ENCODE measurements at places on chromosomes 7 and 10.

- DNase-seq = no peak
Observed at GRCh38 chr10:121556918-121557573, 41.2 kb downstream of the FGFR2 start.

GRCh38 chr10:102970562-102971340, 52.7 kb downstream of the CNNM2 start:
- DNase-seq = no peak

GRCh38 chr7:140446467-140446866, 32.8 kb downstream of the MKRN1 start:
- DNase-seq = no peak

DNA sequence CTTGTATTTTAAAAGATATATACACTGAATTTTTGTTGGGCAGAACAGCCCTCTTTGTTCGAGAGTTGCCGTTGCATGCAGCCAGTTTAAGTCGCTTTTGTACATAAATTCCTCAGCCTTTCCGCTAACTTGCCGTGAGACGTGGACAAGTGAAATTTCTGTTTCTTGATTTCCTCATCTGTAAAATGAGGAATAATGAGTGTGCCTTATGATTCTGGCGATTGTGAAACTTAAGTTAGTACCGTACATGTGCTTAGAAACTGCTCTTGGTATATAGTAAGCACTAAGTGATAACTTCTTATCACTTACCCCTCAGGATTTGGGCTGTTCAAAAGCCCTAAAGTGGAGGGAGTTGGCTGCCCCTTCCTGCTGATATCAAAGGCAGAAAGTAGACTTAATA, 1.4 kb downstream of the CCNJ start:
- DNase-seq = no peak

GRCh38 chr10:73229567-73229966, 17.5 kb downstream of the DNAJC9 start:
- DNase-seq = no peak

- DNase-seq = no peak
Observed at GRCh38 chr10:76973091-76974016, 664.3 kb downstream of the KCNMA1 start.

DNA sequence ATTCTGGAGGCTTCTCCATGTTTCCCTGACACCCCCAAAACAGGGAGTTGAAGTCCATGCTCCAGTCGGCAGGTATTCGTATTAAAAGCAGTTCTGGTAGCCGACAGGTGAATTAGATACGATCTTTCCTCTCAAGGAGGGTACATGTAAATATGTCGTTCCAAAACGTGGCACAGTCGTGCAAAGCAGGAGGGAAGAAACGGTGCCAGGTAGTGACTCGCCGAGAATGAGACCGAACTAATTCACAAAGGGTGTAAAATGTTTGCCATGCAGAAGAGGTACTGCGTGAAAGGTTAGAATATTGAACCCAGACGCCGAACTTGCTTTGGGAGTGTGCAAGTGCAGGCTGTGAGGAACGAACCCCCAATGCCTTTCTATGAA, 483 bp downstream of the EDRF1 start:
- no peak for DNase-seq

GRCh38 chr7:155356323-155357105, 58.8 kb downstream of the INSIG1 start:
- no peak for DNase-seq

- DNase-seq = no peak
Observed at GRCh38 chr10:61021926-61022325, 77.9 kb upstream of the RHOBTB1 start.

DNA sequence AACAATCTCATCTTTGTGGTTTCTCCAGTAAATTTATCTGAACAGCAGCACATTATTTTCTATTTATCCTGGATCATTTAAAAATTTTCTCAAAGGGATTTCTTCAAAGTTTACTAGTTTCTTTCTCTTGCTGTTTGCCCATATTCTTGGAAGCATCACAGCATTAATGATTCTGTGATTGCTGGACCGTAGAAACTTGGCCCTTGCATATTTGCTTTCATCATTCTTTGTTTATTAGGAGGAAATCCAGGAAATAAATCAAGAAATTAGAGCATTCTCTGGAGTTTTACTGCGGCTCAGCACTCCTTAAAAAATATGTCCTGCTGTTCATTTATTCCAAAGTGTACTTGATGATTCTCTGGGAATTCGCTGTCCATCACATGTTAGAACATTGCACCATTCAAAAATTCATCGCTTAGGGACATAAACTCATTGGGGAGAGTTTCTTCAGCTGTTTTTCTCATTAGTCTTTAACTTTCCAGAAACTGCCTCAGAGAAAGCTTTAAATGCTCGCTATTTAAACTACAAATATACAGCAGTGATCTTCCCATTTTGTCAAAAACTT, 264.0 kb upstream of the CDC14C start:
- DNase-seq = no peak

GRCh38 chr7:37558320-37559096, 109.8 kb upstream of the ELMO1 start:
- no peak for DNase-seq

- DNase-seq = no peak
Observed at GRCh38 chr7:104679085-104679484, 334.9 kb upstream of the KMT2E start.

DNA sequence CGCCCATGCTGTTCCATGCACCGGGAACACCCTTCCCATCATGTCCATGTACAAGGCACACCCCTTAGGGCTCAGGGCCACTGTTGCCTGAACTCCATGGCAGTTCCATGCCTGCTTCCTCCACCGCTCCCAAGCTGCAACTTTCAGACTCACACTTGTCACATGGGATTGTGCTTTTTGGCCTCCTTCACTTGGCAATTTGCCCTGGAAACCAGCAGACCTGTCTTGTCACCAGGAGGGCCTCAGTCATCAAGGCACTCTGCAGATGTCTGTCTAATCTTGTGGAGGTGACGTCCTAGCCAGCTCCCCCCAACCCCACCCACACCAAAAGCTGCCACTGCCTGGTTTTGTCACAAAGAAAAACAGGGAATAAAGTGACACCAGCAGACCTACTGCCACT, 47.5 kb downstream of the CARD11 start:
- no peak for DNase-seq
